ENCODE measurements at places on chromosomes 5 and 9.

- DNase-seq, result no peak
These were observed 81.9 kb downstream of the EBF1 start for GRCh38 chr5:159017786-159018185.

DNA sequence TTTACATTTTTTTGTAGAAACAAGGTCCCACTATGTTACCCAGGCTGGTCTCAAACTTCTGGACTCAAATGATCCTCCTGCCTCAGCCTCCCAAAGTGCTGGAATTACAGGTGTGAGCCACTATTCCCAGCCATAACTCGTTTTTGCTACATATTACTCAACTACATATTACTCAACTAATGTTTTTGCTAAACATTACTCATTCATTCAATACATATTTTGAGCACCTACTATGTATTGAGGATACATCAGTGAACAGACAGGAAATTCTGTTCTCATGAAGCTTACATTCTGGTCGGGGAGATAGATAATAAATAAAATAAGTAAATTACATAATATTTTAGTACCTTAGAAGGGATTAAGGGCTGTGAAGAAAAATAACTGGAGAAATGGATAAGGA lies 34.9 kb upstream of the STOM start:
- no peak for DNase-seq

GRCh38 chr5:32308946-32309345 lies 3.8 kb downstream of the MTMR12 start:
- DNase-seq, result no peak

- DNase-seq, result no peak
These were observed 39.8 kb upstream of the PITX1 start for GRCh38 chr5:135073761-135074345.

DNA sequence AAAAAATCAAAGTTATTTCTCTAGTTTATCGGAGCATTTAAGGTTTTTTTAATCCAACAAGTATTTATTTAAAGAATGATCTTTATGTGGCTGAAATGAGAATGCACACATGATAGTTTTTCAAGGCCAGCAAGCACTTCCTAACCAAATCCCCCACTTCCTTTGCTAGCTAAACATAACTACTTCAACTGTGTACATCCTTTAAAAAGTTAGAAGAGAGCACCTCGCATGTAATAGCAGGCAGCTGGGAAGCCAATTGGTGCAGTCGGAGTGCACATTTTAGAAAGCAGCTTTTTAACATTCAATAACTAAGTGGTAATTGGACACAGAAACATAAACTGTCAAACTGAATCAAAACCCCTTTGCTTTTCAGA lies 245.7 kb downstream of the BNC2 start:
- DNase-seq, result no peak

DNA sequence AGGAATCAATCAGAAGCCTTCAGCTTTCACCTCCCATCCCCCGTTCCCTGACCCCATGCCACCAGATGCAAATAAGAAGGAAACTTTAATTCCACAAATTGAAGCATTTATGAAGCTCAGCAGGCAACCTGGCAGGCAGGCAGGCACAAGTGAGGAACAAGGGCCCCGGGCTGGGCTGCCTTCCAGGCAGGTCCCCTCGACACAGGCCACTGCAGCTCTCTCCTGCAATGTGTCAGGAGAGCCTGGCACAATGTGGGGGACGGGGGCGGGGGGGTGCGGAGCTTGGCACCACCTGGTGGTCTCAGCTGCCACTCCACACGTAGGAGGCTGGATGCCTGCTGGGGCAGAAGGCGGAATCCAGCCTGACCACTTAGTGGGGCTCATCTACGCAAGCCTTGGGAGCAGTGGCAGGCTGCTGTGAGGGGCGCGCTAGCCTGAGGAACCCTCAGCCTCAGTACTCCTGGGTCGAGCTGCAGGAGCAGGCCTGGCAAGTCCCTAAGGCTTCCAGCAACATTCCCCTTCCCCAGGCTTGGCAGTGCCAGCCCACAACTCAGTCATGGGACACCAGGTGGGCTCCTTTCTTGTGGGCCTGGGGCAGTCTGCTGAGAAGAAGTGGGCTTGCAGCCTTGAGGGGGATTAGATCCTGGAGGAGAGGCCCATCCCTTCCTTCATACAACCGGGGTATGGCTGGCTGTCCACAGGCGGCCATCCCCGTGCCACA lies 50.2 kb upstream of the KCNMB1 start:
- peak; percentile 18 for DNase-seq

- DNase-seq, result no peak
These were observed 36.2 kb downstream of the MOCS2 start for GRCh38 chr5:53073348-53073747.

GRCh38 chr9:83219924-83220438 lies 157.0 kb upstream of the RASEF start:
- no peak for DNase-seq

GRCh38 chr9:136848393-136849037 lies 694 bp upstream of the PHPT1 start:
- peak; percentile 68 for DNase-seq

DNA sequence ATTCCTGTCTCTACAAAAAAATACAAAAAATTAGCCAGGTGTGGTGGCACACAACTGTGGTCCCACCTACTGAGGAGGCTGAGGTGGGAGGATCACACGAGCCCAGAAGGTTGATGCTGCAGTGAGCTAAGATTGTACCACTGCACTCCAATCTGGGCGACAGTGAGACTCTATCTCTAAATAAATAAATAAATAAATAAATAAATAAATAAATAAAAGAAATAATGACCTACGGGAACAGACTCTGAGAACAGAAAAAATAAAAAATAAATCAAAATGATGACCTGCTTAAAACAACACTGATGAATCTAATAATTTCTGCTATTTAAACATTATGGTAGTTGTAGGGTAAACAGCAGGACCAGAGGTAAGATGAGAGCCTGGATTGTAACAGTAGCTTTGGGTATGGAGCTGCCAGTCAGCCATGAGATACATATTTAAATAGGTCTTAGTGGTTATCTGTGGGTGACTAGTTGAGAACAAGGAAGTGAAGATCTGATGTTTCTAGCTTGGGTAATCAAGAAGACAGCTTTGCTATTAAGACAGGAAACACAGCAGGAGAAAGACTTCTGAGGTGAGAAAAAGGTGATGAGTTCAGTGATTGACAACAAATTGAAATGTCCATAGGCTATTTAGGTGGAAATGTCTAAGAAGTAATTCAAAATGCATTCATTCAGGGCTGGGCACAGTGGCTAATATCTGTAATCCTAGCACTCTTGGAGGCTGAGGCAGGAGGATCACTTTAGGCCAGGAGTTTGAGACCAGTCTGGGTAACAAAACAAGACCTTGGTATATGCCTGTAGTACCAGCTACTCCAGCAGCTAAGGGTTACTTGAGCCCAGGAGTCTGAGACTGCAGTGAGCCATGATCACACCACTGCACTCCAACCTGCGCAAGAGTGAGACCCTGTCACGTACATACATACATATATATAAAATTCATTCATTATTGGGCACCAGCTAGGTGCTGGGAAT lies 11.0 kb downstream of the RNF145 start:
- DNase-seq, result no peak

DNA sequence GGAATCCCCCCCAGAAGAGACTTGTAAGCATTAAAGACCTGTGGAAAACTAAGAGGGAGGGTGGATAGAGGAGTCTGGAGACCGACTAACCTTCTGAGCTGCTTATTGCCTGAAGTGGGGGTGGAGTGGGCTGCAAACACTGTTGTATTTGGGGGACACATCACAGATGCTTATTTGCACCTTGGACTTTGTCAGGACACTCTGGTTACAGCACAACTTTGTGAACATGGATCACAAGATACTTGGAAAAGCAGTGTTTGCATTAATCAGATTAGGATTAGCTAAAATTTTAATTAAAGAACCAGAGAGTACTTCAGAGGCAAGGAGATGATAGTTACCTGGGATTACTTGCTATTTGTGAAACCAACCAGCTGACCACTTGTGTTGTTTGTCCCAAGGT lies 30.9 kb downstream of the TMC1 start:
- no peak for DNase-seq

DNA sequence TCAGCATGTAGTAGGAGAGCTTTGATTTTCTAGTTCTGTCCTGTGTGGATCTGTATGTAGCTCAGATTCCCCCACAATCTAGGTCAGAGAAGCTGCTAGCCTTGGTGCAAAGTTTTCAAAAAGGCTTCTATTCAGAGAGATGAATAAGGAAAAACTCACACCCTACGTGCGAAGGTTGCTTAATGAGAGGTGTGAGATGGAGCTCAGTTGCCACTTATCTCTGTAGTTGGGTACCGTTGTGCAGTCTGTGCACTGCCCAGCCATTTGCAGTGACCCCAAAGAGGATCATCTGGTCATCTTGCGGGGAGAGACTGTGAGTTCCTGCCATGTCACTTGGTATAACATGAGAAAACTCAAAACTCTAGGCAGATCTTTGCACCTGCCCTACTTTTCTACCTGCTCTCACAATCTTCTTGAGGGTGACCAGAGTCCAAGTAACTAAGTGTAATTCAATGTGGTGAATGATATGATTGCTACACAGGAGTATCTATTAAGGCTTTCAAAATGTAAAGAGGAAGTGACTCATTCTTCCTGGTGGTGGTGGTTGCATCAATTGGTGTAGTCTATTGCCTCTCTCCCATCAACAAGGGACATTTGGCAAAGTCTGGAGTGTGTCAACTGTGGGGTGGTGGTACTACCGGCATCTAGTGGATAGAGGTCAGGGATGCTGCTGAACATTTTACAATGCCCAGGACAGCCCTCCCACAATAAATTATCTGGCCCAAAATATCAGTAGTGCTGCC lies 65.2 kb downstream of the TMC1 start:
- DNase-seq, result peak; percentile 57

- no peak for DNase-seq
These were observed 276.8 kb downstream of the MEF2C start for GRCh38 chr5:88606173-88606572.

Measured in activated CD8-positive, alpha-beta memory T cell treated with anti-CD3 and anti-CD28 coated beads, Interleukin-2, amount 10 ng/mL, durations not matched to agents 7 days and 5 days (primary cell).